ENCODE measurements at places on chromosomes 5 and 9. TPM values are rescaled to one million over a fixed set of nuclear protein-coding genes. Genes with fewer than 3 reads are reported as not detected.

FOXD4 gene
- total RNA-seq: 0.99 TPM

PLPPR1 gene
- not detected for total RNA-seq

DNA sequence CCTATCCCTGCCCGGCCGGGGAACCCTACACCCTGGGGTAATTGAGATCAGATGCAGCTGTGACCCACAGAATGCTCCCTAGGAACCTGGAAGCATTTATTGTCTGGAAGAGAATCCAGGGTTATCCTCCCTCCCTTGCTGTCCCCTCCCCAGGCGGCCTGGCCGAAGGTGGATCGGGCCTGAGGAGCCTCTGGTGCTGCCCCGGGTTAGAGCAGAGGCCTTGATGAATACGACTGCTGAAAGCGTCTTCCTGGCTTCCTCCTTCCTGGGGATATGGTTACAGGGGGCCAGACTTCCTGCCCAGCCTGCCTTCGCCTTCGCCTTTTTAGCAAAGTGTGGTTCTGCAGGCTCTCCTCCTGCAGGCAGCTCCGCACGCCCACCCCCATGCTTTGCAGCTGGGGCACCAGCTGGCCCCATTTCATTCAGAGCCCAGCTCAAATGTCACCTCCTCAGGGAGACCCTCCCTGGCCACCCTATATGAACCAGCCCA, 22.5 kb upstream of the PTGS1 start:
- H3K4me1 ChIP-seq: peaks cover 15% of the 10 kb centered on the region
- H3K4me3 ChIP-seq: no peak overlapping the region
- H3K27ac ChIP-seq: no peak overlapping the region
- H3K27me3 ChIP-seq: peaks cover 5% of the 10 kb centered on the region
- no peak for DNase-seq
- no peaks in the 10 kb centered on the region for H3K36me3 ChIP-seq

DNA sequence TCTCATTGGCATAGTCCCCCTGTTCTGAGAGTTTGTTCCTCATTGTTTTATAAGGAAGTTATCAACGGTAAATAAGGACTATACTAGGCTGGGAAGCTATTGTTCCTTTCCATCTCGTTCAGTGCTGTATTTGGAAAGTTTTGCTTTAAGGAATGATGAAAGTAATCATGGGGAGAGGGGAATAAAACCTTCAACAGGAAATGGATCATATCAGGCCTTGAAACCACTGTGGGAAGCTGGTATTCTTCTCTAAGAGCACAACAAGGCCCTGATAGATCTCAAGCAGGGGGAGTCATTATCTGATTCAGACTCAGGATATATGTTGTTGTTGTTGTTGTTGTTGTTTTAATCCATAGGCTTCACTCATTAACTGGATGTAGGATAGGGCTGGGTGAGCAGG, 474.5 kb downstream of the ENC1 start:
- no peaks in the 10 kb centered on the region for H3K36me3 ChIP-seq
- no peak overlapping the region for H3K4me3 ChIP-seq
- no peak overlapping the region for H3K27ac ChIP-seq
- peaks cover 7% of the 10 kb centered on the region for H3K4me1 ChIP-seq
- no peaks in the 10 kb centered on the region for H3K27me3 ChIP-seq

GRCh38 chr5:141815051-141815795, 63.0 kb downstream of the PCDH1 start:
- H3K36me3 ChIP-seq: no peaks in the 10 kb centered on the region
- H3K4me1 ChIP-seq: peaks cover 6% of the 10 kb centered on the region
- no peak for DNase-seq
- H3K27ac ChIP-seq: no peak overlapping the region
- no peaks in the 10 kb centered on the region for H3K27me3 ChIP-seq

TNFSF8 gene
- total RNA-seq: not detected

GRCh38 chr5:169106911-169107706, 193.8 kb downstream of the SLIT3 start:
- no peaks in the 10 kb centered on the region for H3K36me3 ChIP-seq
- H3K27ac ChIP-seq: no peak overlapping the region
- H3K4me3 ChIP-seq: no peak overlapping the region
- no peaks in the 10 kb centered on the region for H3K27me3 ChIP-seq

DNA sequence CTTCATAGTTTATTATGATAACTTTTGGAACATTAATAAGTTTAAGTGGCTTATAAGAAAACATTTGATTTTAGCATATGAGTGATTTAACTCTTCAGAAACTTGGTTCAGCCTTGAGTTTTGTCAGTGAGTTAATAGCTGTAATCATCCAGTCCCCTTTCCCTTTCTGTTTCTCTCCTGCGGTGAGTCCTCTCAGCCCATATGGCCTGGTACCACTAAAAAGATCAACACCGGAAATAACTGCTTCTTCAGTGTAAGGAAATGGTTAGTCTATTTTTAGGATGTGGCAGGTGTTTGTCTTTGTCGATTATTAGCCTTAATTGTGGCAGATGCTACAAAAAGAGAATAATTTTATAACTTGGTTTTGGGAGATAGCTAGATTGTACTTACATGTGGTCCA, 120.2 kb upstream of the GRHPR start:
- H3K27me3 ChIP-seq: no peaks in the 10 kb centered on the region
- no peaks in the 10 kb centered on the region for H3K4me1 ChIP-seq
- no peak overlapping the region for H3K27ac ChIP-seq
- DNase-seq: no peak

GRCh38 chr5:38641003-38641402, 84.6 kb upstream of the LIFR start:
- no peaks in the 10 kb centered on the region for H3K36me3 ChIP-seq
- no peaks in the 10 kb centered on the region for H3K27me3 ChIP-seq
- DNase-seq: no peak
- no peak overlapping the region for H3K27ac ChIP-seq
- H3K4me1 ChIP-seq: peaks cover 59% of the 10 kb centered on the region

DNA sequence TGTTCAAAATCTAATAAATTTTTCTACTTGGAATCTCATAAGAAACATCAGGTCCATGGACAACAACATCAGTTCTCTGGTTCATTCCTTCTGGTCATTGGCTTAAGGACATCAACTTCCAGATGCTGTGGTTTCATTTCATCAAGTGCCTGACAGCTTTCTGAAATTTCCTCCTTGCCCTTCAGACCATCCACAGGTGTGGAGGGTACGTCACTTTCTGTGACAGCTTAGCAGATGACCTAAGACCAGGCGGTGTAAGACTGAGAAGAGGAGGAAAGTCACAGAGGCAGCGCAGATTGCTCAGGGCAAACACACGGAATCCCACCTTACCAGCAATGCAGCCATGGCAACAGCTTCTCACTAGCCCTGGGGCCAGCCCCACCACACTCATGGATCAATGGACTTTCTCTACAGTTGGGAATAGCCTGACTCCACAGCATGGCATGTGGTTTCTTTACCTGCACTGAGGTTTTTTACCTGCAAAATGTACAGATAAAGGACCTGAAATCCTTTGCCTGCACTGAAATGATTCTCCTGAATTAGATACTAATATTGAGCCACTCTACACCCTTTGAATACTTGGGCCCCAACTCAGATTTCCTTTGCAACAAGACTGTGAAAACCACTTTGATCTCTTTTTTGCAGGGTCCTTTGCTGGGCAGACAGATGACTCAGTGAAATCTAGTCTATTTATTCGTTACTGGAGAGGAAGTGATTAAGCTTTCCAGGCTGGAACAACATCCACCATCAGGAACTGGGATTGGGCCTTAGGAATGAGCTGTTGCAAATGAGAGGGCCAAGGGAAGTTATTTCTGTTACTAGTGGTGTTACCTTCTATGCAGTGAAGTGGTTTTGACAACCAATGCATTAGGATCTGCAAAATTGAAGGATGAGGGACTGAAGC, 26.9 kb downstream of the TICAM2 start:
- peaks cover 10% of the 10 kb centered on the region for H3K4me1 ChIP-seq
- no peak for DNase-seq
- no peak overlapping the region for H3K27ac ChIP-seq
- no peak overlapping the region for H3K4me3 ChIP-seq

SGTB gene
- total RNA-seq: 3.6 TPM

DNA sequence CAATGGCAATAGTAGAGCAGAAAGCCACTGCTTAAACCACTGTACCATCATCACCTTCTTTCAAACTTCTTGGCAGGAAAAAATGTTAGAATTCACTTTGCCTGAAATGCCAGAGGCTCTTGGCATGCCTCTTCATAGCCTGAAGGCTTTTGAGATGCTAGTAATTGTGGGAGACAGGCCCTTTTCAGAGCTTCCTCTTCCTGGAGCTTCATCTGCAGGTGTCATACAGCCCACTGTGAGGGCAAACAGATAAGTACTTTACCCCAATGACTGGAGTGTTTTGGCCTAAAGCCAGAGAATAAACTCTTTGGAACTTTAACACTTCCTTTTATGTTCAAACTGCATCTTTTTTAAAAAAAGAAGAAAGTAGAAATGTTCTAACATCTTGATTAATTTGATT, 81.3 kb upstream of the TMEM171 start:
- no peaks in the 10 kb centered on the region for H3K4me1 ChIP-seq
- H3K27me3 ChIP-seq: no peaks in the 10 kb centered on the region
- no peak for DNase-seq
- no peak overlapping the region for H3K27ac ChIP-seq
- H3K36me3 ChIP-seq: no peaks in the 10 kb centered on the region
